ENCODE measurements at places on chromosomes 5 and 9. TPM values are rescaled to one million over a fixed set of nuclear protein-coding genes. Genes with fewer than 3 reads are reported as not detected.

GRCh38 chr9:135788576-135789300 is 86.8 kb downstream of the KCNT1 start:
- H3K4me3 ChIP-seq = no peak overlapping the region
- H3K27me3 ChIP-seq = no peaks in the 10 kb centered on the region
- no peaks in the 10 kb centered on the region for H3K36me3 ChIP-seq

- H3K27me3 ChIP-seq = no peaks in the 10 kb centered on the region
- H3K4me1 ChIP-seq = no peaks in the 10 kb centered on the region
- H3K4me3 ChIP-seq = no peak overlapping the region
- H3K27ac ChIP-seq = no peak overlapping the region
These were observed 7.1 kb downstream of the ZFP2 start for GRCh38 chr5:178902849-178903248.

GRCh38 chr9:98533132-98533531 is 175.6 kb downstream of the GABBR2 start:
- H3K4me1 ChIP-seq = no peaks in the 10 kb centered on the region
- H3K36me3 ChIP-seq = no peaks in the 10 kb centered on the region
- H3K4me3 ChIP-seq = no peak overlapping the region
- H3K27me3 ChIP-seq = no peaks in the 10 kb centered on the region
- DNase-seq = no peak

Gene CDH9
- total RNA-seq = not detected

- DNase-seq = no peak
- peaks cover 9% of the 10 kb centered on the region for H3K4me1 ChIP-seq
- H3K27me3 ChIP-seq = no peaks in the 10 kb centered on the region
These were observed 140.5 kb upstream of the TUT7 start for GRCh38 chr9:86494644-86495111.

DNA sequence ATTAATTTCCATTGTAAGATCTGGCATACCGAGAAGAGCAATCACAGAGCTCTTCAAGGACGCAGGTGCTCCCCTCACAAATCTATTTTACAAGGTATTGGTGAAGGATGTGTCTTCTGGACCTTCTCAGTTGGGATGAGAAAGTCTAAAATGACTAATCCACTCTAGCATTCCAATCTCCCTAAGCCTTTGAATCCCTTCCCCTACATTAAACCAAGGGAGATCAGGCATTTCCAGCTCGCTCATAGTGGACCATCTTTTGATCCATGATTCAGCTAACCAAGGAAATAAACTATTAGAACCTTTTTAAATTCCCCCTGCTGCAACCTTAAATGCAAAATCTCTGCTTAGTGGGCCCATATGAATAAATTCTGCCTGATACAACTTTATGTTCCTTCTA is 95.9 kb upstream of the FBN2 start:
- no peak overlapping the region for H3K4me3 ChIP-seq
- no peaks in the 10 kb centered on the region for H3K27me3 ChIP-seq
- H3K4me1 ChIP-seq = no peaks in the 10 kb centered on the region
- H3K36me3 ChIP-seq = no peaks in the 10 kb centered on the region
- H3K27ac ChIP-seq = no peak overlapping the region

Gene SH3TC2
- total RNA-seq = 8.6 TPM

Gene DCAF12
- 19.1 TPM for total RNA-seq

Measured in body of pancreas (tissue), 4 donors.